ENCODE measurements at places on chromosomes 12 and 14.

- DNase-seq: no peak
Observed at GRCh38 chr14:99808515-99808914, 15.3 kb downstream of the EML1 start.

- DNase-seq: no peak
Observed at GRCh38 chr12:92602930-92603623, 99.7 kb upstream of the PLEKHG7 start.

DNA sequence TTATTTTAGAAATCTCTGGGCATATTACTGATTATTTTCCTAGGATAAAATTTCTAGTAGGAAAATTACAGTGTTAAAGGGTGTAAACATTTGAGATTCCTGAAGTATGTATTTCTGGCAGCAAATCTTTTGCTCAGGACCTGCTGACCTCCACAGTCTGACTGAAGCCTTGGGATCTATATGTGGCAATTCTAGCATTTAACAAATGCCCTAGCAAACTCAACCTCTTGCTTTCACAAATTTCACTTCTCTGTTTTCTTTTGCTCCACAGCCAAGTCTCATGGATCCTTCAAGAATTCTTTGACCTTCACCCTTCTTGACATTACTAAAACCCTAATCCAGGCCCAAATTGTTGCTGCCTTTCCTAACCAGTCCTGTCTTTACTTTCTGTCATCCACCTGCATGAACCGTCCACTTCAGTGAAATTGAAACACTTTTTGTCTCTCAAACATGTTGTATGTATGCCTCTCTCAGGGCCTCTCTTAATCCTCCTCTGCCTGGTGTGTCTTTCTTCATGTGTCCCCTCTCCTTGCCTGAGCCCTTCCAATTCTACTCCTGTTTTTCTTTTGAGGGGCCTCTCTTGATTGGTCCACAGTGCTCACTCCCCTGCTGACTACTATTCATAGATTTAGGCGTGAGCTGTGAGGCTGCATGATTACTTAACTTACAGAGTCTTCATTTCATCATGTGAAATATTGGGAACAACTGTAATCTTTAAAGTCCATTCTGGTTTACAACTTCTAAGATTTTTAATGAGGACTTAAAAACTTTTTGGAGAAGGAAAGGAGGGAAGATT is 5.1 kb upstream of the DYRK4 start:
- DNase-seq: no peak

DNA sequence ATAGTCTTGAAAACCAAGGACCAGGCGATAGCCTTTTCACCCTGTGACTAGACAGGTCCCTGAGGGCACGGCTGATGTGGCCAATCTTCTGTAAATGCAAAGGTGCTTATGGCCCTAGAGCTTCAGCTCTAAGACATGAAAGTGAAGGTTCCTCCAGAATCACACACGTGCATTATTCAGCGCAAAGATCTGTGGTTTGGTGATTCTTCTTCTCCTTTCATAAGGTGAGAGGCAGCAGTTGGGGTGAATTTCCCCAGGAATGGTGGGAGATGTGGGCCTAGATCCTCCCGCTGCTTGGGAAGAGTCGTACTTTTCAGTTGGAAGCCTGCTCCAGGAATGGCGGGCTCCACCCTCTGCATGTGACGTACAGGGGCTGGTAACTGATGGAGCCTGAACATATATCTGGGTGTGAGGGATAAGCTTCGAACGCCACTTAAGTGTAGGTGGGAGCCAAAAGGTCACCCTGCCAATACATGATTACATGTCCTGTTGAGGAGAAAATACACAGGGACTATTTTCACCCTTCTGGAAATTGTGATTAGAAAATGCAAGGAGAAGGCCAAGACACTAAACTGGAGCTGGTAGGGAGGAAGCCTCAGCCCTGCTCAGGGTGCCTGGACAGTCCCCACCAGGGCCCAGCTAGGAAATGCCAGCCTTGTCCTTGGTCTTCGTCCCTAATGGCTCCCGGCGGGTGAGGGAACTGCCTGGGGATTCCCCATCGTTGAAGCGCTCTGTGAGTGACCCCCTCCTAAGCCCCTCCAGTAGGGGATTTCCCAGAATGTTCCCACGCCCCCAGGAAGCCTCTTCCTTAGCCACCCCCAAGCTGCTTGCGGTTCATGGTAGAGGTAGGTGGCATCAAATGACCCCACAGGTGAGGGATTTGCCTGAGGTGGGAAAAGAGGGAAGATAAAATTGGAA is 17.6 kb downstream of the BATF start:
- DNase-seq: no peak

GRCh38 chr14:92259613-92260357 is 63.2 kb upstream of the SLC24A4 start:
- DNase-seq: no peak

DNA sequence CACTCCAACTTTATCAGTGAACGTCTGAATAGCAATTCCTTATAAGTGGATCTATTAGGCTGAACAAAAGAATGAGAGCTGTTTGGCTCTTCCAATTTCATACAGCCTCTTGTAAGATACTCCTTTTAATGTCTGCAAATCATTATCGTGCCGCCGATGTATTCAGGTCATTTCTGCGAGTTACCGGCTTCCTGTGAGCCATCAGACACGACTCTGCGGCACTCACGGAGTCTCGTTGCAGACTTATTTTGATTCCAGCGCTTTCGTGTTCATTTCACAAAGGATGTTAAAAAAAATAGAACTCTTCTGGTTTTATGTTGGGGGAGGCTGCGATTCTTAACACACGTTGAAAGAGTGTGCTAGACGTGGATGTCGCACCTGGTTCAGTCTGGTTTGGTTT is 106.6 kb downstream of the GLT1D1 start:
- DNase-seq: no peak

DNA sequence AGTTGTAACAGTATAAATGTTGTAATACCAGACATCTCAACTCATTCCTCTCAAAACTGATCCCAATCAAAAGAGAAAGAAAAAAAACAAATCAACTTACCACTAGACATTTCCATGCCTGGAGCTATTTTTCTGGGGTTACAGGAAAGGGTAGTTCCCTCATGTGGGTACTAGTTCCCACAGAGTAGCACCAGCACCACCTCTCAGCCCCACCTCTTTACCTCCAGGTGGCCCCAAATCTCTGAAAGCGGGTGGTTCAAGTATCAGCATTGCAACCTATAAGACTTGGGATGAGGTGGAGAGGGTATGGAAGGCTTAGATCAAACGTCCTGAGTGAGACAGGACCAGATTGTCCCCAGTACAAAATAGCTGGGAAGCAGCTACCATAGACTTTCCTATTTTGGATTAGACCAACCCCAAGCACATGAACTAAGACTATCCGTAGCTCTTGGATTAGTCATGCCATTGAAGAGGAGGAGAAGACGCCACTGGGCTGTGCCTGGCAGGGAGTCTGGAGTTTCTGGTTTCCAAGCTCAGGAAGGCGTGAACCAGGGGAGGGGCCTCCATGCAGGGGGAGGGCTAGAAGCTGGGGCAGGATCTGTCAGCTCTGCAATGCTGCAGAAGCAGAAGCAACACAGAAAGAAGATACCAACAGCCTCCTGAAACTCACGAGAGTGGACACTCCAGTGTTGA is at the start of gene SLC39A2:
SLC39A2 (plus strand) TSS at position 620 of the 693 bp plus-strand sequence. CDS start 154 bp downstream, outside the sequence.
- DNase-seq: no peak

DNA sequence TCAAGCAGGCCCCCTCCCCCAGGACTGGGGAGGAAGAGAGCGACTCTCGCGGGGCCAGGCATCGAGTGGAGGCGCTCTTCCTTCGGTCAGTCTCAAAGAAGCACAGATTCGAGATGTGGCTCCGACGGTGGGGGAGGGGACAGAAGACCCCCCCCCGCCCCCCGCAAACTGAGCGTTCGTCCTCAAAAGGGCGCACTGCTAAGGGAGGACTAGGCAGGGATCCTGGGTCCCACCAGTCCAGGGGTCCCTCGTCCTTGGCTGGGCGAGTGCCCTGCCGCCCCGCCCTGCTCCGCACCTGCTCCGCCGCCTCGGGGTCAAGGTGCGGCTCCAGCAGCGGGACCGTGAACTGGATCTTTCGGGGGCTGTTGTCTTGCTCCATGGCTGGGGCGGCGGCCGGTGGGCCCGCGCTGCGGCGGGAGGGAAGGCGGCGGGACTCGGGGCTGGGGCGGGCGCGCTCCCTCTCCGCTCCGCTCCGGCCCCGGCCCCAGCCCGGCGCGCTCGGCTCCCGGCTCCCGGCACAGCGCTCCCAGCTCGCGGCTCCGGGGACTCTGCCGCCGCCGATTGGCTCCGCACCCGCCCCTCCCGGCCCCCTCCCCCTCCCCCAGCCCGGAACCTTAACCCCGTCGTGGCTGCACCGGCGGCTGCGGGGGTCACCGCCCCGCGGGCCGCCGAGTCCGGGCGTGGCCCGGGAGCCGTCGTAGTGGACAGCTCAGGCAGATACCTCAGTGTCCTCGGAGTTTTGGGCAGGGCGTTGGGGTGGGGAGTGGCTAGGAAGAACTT is at the start of gene PPP1R1A:
PPP1R1A (minus strand) TSS at position 550 of the 780 bp plus-strand sequence; CDS start at position 379, 171 bp downstream.
- no peak for DNase-seq

- DNase-seq: no peak
Observed at GRCh38 chr14:69400154-69400553, 1.7 kb downstream of the SLC39A9 start.

DNA sequence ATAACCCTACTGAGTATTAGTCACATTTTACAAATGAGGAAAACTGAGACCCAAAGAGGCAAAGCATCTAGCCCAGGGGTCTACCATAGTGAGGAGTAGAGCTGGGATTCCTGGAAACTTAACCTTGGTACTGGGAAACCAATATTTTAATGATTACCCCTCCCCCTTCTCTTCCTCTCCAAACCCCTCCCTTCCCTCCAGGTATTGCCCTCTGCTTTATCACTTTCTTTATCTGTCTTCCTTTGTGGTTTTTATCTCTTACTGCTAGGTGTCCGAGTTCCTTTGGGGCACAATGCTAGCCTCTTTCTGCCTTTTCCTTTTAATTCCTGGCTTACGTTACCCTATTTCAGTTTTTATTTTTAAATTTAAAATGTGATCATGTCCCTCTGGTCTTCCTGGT is 2.8 kb downstream of the GABARAPL1 start:
- DNase-seq: no peak

DNA sequence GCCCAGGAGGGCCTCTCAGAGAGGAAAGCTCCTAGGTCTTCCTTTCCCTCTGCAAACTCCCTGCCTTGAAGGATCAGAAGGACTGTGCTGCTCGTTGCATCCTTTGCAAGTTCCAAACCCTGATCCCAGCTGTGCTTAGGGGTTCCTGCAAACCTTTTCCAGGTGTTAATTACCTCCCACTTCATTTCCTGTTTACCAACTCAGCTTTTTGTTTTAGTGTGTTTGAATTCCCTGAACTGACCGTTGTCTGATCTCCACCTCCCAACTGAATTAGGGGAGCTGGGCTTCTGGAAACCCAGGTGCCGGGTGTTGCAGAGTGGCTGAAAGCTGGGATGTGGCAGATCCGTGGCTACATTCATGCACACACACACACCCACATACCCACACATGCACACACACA is 20.6 kb upstream of the BDKRB1 start:
- no peak for DNase-seq

DNA sequence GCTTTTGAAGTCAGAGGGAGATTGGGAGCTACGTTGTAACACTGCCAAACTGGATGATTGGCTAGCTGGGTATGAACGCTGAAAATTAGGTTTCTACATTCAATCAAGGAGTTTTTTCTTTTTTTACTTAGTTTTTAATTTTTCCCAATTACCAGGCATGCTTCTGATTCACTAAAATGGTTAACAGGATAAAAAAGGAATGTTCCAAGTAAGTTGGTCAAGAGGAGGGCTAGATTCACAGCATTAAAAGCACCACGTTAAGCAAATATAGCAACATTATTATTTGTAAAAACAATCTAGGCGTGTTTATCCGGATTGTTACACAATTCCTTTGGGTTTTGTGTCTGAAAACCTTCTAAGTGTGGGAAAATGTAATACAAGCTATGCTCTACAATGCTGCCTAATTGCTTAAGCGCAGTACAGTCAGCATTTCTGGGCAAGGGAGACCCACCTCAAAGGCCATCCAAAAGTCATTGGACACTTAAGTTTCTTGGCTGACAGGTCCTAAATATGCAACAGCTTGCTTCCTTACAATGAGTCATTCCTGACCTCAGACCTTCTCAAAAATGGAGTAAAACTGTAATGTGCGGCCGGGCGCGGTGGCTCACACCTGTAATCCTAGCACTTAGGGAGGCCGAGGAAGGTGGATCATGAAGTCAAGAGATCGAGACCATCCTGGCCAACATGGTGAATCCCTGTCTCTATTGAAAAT is 1.2 kb downstream of the RPLP0 start:
- DNase-seq: no peak

GRCh38 chr14:103520657-103521437 is 1.8 kb downstream of the CKB start:
- DNase-seq: peak; percentile 67

- DNase-seq: no peak
Observed at GRCh38 chr12:47636908-47637780, 68.7 kb downstream of the RPAP3 start.

DNA sequence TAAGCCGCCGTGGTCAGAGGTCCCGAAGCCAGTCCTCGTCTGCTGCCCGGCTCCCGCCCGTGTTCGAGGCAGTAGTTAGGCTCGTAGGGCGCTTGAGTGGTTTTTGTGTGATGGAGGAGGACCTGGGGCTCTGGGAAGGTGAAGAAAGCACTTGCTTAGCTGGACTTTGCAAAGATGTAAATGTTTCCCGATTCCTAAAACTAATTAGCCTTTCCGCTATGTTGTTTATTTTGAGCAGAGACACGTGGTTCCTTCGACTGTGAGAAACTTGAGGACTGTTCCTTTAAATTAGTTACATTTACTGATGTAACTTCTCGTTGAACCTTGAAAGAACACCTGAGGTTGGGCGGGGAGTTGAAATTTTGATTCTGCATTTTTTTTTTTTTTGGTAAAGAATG is 33.9 kb downstream of the MIA2 start:
- DNase-seq: no peak

- no peak for DNase-seq
Observed at GRCh38 chr12:14562279-14562678, 5.4 kb downstream of the PLBD1 start.

DNA sequence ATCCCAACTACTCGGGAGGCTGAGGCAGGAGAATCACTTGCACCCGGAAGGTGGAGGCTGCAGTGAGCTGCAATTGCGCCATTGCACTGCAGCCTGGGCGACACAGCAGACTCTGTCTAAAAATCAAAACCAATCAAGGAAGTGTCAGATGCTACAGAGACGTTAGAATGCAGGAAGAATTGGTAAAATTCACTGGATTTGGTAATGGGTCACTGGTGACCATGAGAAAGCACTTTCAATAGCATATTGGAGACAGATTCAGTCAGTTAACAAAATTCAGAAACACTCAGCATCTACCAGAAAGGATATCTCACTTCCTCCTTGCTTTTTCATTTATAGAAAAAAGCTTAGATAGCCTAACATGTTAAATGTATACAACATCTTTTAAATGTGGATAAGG is 17.5 kb downstream of the BIN2 start:
- DNase-seq: no peak

- no peak for DNase-seq
Observed at GRCh38 chr14:21001218-21001617, 2.1 kb downstream of the SLC39A2 start.
